ENCODE measurements at places on chromosomes 3 and 15.

GRCh38 chr15:38860674-38861073 lies 296.1 kb upstream of the RASGRP1 start:
- no peak for DNase-seq

DNA sequence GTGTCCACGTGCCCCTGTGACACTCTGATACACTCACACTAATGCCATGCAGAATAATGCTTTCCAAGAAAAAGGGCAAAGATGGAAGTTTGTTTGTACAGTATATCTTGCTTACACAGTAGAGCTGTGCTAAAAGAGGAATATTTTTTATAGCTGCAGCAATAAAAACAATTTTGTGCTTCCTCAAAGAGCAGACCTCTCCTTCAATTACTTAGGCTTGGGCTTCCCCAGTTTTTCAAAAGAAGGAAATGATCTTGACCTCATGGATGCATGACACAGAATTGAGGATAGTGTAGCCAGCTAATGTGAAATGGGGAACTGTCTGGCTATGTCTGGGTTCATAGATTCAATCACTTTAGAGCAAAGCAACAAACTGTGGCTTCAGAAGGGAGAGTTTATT lies 137.4 kb downstream of the STT3B start:
- no peak for DNase-seq

DNA sequence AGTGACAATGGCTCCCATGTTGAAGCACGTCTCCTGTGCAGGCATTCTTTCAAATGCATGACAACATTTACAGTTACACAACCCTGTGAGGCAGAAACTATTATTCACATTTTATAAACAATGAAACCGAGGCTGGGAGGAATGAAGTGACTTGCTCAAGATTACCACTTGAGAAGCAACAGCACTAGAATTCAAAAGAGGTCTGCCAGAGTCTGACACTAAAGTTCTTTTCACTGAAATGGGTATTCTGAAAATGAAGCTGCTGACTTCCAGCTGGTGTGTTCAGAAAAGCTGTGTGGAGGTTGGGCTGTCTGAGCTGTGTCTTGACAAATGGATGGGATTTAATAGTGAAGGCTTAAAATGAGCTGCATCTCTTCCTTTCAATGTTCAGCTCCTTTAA lies 104.4 kb downstream of the THSD4 start:
- no peak for DNase-seq

GRCh38 chr15:26555898-26556297 lies 217.0 kb downstream of the GABRB3 start:
- DNase-seq = no peak

DNA sequence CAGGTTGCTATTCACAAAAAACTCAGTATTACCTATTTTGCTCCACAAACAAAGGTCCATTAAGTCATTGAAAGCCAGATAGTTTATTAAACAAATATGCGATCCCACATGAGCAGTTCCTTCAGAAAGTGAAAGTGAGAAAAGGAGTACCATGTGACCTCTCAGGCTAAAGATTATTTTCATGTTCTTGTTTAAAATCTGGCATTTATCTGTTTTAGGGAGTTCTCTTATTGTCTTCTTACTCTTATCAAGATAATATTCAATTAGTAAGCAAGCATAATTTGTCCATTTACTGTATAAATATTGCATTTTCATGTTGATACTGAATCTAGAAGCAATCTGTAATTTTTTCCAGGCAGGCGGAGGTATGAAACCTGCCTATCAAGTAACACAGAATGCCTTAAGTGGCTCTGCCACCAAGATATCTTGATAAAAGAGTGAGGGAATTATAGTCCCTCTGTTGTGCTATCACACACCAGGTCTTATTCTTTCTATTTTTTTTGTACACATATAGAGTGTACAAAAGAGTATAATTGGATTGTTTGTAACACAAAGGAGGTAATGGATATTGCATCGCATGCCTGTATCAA lies 20.1 kb upstream of the PLSCR5 start:
- DNase-seq = no peak

GRCh38 chr3:71543371-71544016 lies 40.0 kb downstream of the FOXP1 start:
- no peak for DNase-seq

DNA sequence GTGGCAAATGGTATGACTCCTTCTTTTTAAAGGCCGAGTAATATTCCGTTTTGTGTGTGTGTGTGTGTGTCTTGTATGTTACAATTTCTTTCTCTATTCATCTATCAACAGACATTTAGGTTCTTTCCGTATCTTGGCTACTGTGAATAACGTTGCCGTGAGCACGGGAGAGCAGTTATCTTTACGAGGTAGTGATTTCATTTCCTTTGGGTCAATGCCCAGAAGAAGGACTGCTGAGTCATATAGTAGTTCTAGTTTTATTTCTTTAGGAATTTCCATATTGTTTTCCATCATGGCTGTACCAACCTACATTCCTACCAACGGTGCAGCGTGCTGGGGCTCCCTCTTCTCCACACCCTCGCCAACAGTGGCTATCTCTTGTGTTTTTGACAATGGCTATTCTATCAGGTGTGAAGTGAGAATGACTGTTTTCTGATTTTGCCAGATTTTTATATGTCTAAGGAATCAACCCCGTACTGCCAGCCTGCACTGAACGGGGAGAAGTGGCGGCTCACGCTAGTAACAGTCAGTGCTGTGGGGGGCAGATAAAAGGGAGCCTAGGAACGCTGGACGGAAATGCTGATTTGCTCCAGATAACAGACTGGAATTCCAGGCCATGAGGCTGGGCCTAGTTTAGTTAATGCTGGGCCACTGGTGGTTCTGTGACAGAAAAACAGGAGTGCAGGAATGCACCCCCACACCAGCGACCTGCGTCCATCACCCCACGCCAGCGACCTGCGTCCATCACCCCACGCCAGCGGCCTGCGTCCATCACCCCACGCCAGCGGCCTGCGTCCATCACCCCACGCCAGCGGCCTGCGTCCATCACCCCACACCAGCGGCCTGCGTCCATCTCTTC lies 168.1 kb downstream of the XXYLT1 start:
- peak; percentile 94 for DNase-seq

DNA sequence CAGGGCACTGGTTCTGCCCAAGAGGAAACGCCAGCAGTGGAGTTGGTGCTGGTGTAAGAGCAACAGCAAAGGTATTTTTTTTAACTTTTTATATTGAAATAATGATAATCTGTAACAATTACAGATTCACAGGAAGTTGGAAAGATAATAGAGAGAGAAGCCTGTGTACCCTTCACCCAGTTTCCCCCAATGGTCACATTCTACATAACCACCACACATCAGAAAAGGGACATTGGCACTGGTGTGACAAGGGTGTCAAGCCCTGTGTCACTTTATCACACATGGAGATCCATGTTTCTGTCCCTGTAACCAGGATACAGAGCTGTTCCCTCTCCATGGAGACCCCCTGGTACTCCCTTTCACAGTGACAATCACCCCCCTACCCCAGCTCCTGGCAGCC lies 9.1 kb upstream of the PLXNA1 start:
- DNase-seq = no peak

GRCh38 chr3:13393427-13394360 lies 26.4 kb downstream of the NUP210 start:
- no peak for DNase-seq

GRCh38 chr3:30467596-30468238 lies 138.7 kb upstream of the TGFBR2 start:
- no peak for DNase-seq

- no peak for DNase-seq
Observed at GRCh38 chr3:38154033-38154494, 11.3 kb upstream of the OXSR1 start.

DNA sequence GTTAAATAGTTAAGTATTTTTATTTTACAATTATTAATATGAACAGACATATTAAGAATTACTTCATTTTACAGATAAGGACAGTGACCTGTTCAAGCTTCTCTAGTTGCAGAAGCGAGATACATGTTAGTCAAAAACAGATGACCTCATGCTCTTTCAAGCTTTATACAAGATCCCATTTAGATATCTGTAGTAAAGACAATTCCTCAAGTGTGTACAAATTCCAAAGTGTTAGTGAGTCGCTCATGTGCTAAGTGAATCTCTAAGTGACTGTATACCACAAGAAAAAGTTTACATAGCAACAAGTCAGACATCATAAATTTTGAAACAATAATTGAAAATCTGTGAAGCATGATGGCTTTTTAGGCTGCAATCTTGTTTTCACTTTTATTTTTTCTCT lies 293.8 kb downstream of the ROBO1 start:
- no peak for DNase-seq

GRCh38 chr15:35932531-35932930 lies 386.6 kb upstream of the DPH6 start:
- no peak for DNase-seq

DNA sequence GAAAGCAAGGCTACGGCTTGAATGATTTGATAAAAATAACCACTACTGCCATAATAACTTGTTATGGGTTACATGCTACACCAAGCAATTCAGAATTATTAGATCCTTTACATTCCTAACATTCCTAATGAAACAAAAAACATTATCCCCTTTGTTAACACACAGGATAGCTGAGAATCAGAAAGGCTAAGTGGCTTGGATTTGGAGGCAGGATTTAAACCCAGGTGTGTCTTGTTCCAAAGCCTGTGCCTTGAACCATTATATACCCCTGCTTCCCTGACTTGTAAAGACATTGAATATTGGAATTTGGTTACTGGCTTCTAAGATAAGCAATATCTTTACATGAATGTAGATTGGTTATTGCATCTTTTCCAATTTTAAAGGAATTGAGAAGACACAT lies 417.1 kb upstream of the GOLIM4 start:
- DNase-seq = no peak

GRCh38 chr3:52439426-52440248 lies 5.3 kb downstream of the SEMA3G start:
- no peak for DNase-seq

DNA sequence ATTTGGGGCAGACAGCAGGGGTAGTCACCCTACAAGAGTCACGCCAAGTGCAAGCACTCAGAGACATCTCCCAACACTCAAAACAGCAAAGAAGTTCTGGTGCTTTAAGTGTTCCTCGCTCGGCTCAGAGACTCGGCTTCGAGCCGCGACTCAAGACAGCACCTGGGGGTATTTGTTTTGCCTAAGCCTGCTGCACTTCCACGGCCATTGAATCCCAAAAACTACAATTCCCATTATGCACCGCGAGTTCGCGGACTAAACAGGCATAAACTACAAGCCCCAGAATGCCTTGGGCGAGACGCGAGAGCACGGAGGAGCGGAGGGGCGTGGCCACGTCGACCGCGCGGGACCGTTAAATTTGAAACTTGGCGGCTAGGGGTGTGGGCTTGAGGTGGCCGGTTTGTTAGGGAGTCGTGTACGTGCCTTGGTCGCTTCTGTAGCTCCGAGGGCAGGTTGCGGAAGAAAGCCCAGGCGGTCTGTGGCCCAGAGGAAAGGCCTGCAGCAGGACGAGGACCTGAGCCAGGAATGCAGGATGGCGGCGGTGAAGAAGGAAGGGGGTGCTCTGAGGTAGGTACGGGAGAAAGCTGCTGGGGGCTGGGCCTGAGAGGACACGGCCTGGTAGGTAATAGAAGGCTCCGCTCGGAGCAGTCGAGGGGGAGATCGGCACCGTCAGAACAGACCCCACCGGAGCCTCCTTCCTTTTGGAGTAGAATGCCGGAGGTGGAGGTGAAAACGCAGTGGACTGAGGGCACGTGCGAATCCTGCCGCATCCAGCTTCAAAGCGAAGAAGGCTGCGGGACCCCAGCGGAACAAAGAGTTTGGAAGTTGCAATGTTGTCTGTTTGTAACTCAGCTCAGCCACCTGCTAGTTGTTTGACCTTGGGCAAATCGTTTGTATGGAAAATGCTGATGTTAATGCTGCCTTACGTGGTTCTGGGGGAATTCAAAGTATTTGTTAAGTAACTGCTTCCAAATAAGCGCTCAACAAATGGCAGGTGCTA lies at the start of gene BUB1B:
Gene BUB1B (plus strand): TSS at position 381 of the 1,000 bp plus-strand sequence. CDS start 152 bp downstream, at position 533.
- DNase-seq = peak; percentile 78

DNA sequence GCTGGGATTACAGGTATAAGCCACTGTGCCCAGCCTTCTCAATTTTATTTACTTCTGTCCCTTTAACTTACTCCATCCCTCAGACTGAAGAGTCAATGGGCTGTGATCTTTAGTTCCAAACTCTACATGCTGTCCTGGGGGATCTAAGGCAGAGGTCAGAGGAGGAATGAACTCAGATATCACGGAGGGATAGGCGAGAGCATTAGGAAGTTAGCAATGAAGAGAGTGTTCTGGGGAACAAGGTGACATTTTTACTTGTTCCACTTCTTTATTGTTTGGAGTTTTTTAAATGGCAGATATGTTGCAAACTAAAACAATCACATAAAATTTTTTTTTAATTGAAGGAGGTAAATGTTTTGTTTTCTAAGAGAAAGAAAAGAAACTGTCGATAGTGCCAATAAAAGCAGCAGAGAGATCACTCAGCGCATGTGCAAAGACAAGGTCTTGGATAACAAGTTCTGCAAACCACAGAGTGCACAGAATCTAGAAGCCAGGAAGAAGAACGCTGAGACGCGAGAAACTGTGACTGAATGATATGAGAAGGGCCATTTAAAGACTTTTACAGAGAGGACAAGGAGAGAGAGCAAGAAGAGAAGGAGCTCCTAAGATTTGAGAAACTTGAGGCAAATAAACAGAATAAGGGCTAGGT lies 10.8 kb upstream of the CA12 start:
- no peak for DNase-seq

DNA sequence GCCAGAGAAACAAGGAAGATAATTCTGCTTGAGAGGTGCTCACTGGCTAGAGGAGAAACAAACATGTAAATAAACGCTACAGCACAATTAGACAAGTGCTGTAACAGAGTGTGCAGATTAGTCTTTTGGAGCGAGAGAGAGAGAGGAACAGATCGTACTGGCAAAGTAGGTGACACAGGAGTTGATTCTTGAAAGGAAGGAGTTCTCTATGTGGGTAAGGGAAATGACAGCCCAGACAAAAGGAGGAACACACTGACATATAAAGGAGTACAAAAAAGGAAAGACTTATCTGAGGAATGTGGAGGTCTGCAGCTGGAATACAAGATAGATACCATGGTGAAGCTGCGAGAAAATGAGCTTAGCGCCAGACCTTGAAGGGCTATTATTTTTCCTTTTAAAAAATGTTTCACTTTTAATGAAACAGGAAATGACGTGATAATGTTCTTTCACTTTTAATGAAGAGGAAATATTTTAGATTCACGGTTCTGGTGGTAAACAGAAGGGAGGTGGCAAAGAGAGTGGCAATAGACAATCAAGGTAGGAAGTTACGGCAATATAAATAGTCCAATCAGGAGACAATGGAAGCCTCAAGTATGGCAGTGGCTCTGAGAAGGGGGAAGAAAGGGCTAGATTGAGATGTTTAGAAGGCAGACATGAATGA lies 202.9 kb downstream of the VPS13C start:
- no peak for DNase-seq

DNA sequence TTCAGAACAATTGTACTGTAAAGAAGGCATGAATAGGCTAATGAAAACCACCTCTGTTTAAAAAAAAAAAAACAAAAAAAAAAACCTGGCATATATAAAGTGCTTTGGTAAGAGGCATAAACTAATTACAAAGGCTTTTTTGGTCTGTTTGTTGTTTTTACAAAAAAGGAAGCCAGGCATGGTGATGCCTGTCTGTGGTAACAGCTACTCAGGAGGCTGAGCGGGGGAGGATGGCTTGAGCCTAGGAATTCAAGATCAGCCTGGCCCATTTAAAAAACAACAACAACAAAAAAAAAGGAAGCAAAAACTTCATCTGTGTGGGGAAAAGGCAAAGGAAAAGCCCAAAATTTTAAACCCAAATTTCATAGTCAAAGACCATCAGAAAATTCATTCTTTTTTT lies 47.0 kb downstream of the OSBPL10 start:
- DNase-seq = no peak

GRCh38 chr15:79084308-79084968 lies 6.1 kb downstream of the RASGRF1 start:
- DNase-seq = no peak

GRCh38 chr3:6251612-6252400 lies 609.1 kb upstream of the GRM7 start:
- no peak for DNase-seq
